ENCODE measurements at places on chromosomes 5 and 9.

DNA sequence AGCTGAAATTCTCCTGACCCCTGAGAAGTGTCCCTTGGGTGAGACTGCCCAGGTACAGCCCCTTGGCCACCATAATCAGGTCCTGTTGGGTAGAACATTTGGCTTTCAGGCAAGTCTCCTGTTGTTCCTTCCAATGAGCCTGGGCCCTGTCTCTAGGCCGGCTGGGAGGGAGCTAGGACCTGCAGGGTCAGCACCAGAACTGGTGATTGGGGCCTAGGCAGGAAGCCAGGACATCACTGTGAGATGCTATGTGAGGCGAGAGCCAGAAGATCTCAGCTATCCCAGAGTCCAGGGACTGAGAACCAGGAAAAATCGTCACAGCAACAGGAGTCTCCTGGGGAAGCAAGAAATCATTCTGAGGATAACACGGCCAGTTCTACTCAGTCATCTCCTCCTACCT, 51.5 kb downstream of the PCDH1 start:
- DNase-seq = no peak

DNA sequence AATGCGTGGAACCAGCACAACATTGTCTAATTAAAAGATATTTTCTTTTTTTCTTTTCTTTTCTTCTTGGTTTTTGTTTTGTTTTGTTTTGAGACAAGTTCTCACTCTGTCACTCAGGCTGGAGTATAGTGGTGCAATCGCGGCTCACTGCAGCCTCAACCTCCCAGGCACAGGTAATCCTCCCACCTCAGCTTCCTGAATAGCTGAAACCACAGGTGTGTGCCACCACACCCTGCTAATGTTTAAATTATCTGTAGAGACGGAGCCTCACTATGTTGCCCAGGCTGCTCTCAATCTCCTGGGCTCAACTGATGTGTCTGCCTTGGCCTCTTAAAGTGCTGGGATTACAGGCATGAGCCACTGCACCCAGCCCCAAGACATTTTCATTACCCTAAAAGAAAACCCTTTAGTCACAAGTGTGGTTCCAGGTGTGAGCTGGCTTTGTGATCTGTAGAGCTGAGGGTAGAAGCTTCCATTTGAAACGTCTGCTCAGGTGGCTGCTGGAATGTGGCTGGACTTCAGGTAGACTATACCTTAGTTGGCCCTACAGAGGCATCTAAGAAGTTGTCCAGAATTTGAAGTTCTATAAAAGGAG, 19.1 kb upstream of the NEK6 start:
- no peak for DNase-seq

DNA sequence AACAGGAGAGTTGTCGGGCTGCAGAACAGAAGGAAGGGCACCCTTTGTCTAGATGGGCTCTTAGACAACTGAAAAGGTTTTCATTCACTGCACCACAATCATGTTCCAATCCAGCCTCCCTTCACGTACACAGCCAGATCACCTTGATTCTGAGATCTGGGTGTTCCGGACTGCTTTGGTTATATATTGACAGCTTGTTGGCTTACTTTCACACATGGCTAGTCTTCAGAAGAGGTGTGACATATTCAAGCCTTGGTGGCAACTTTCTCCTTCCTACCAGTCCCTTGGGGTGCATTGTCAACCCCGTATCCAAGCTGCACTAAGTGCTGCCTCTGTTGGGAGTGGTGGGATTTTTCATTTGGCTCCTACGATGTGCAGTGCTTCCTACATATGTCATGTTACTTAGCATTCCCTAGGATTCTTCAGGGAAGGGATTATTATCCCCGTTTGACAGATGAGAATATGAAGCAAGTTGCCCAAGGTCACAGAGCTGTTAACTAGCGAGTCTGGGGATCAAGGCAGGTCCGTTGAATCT, 100.6 kb downstream of the LIFR start:
- no peak for DNase-seq

GRCh38 chr5:124519396-124519795, 227.0 kb downstream of the ZNF608 start:
- DNase-seq = peak; percentile 57

DNA sequence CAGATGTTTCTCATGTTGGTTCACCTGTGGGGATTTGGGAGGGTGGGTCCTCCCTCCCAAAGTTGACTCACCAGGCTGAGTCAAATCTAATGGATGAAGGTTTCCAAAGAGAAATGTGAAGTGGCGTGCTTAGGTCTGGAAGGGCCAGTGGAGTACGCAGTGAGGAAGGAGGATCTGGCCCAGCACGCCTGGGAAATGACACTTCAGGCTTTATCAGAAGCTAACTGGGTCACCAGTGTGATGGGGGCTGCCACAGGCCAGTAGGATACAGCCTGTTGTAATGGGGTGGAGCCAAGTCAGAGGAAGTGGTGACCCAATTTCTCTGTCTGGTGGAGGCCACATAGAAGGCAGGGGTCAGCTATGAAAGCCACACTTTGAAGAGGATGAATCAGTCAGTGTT, 18.0 kb downstream of the POLR1E start:
- DNase-seq = peak; percentile 37

GRCh38 chr5:174221946-174222345, 176.4 kb downstream of the NSG2 start:
- no peak for DNase-seq

DNA sequence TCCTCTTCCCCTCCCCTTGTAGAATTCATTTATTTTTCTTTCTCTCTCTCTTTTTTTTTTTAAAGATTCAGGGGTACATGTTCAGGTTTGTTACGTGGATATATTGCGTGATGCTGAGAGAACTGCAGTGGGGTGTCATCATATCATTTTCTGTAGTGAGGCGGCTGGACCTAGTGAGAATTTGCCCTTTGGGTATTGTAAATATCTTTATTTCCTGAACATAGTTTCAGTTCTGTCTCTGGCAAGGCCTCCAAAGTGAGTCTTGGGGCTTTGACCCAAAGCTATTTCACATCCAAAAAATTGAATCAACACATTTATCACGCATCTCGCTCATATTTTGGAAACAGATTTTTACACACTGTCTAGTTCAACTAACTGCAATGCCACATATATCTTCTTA, 25.4 kb upstream of the MYOT start:
- no peak for DNase-seq

DNA sequence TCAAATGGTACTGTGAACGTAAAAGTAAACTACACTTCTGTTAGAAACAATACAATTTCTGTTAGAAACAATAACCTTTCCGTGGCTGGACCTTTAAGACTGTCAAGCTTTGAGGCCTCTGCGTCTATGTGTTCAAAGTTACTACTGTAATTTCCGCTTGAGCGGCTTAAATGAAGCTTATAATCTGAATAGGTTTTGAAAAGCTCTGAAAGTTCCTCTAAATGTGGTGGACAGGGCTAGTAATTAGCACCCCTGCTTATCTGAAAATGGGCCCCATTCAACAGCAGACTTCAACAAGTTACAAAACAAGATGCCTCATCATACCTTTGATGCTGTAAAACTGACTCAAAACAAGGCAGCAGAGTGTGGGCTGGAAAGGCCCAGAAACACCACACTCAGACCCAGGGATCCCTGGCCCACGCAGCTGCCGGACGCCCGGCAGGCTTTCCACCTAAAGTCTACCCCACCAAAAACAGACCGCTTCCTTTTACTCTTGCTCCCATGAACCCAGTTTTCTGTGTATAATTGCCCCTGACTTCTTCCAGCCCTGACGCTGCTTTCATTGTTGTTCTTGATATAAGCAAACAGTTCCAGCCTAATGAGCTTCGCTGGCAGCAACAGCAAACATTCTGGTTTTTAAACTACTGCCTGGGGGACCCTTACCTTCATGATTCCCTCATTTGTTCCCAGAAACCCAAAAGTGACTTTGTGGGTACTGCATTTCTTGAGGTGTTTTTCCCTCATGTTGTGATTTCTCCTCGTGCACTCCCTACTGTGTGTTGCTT, 66.7 kb downstream of the TLE1 start:
- DNase-seq = no peak

GRCh38 chr5:56685503-56686217, 129.7 kb upstream of the MAP3K1 start:
- no peak for DNase-seq

- DNase-seq = peak; percentile 56
Measured at GRCh38 chr5:81852291-81853029, 101.6 kb upstream of the SSBP2 start.

GRCh38 chr9:119941091-119941490, 571.9 kb upstream of the BRINP1 start:
- no peak for DNase-seq

GRCh38 chr9:124878021-124878420, 16.1 kb downstream of the ARPC5L start:
- DNase-seq = no peak

DNA sequence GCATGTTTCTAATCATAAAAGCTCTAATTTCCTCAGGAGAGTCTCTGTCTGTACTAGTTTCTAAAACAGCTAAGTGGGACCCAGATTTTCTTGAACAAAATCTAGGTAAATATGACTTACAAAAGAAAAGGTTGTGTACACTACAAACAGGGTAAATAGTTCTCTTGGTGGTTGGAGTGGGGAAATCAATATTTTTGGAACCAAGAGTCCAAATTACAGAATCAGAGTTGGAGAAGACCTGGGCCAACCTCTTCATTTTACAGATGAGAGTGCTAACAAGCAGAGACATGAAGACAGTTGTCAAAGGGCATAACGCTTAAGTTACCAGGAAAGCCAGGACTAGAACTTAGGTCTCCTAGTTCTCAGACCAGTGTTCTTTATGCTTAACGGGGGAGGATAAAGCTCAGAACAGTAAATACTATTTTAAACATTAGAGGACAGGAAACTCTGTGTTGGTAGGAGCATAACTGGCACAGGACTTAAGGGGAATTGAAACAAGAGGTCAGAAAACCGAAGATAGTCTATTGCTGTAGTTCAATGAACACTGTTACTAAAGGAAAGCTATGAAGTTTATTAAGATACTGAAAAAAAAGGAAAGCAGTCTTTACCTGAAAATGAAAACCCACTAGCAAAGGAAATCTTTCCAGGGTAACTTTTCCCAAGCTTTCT, 9.3 kb upstream of the GOLGA1 start:
- no peak for DNase-seq

DNA sequence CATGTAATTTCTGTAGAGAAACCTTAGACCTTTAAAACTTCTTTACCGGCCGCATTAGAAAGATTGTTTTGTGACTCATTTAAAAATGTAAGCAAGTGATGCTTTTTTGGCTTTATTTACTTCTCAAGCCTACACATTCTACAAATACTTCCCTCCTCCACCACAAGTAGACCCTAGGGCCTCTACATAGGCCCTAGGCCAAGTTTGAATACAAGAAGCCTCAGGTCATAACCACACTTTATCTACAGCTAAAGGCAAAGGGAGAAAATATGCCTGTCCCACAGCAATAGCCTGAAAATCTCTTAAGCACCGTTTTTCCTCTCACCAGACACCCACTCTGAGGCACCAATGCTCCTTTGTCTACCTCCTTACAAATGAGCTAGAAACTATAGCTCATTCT, 53.9 kb downstream of the CSNK1A1 start:
- DNase-seq = no peak

Measured in Daoy (cell line).